Neural crest cell (in vitro differentiated cells): ENCODE measurements at places on chromosomes 5 and 9. TPM values are rescaled to one million over a fixed set of nuclear protein-coding genes. Genes with fewer than 3 reads are reported as not detected.

- no peaks in the 10 kb centered on the region for H3K4me1 ChIP-seq
- DNase-seq, result no peak
- H3K27ac ChIP-seq, result no peak overlapping the region
Observed at GRCh38 chr9:68536876-68537615, 3.6 kb downstream of the TMEM252 start.

DNA sequence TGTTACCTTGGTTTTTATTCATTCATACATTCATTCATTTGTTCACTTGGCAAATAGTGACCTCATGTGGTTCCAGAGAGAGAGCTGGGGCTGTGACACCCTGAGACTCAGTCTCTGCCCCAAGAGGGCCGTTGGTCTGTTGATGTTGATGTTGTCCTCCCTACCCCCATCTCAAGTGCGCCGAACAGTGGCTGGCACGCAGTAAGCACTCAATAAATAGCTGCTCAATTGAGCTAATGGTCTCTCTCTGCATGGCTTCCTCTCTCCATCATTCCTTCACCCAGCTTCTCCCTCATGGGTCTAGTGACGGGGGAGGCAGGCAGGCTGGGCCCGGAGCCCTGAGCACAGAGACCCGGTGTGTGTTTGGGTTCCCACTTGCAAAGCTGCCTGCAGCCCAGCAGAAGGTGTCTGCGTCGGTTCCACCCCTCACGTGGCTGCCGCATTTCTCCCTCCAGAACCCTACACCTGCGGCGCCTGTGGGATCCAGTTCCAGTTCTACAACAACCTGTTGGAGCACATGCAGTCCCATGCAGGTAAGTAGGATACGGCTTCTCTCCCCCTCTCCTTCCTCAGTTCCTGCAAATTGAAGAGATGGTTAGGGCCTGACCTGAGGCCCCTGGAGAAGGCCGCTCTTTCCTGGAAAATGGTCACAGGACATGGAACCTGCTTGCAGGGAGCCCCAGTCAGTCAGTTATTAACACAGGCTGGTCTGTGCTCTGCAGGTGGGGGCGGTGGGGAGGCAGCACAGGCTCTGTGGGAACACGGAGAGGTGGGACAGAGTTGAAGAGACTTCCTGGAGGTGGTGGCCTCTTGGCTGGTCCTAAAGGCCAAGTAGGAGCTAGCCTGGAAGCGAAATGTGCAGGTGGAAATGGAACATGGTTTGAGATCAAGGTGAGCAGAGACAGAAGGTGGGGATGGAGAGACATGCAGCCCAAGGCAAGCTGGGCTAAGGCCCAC, 42.0 kb downstream of the AMBP start:
- no peak overlapping the region for H3K27ac ChIP-seq
- no peaks in the 10 kb centered on the region for H3K27me3 ChIP-seq
- peaks cover 21% of the 10 kb centered on the region for H3K4me1 ChIP-seq
- peaks cover 25% of the 10 kb centered on the region for H3K36me3 ChIP-seq
- no peak overlapping the region for H3K4me3 ChIP-seq

- peak overlapping the region; percentile 98 for H3K27ac ChIP-seq
- no peaks in the 10 kb centered on the region for H3K36me3 ChIP-seq
- H3K27me3 ChIP-seq, result peaks cover 47% of the 10 kb centered on the region
- peak overlapping the region; percentile 80 for H3K4me3 ChIP-seq
- no peak for DNase-seq
- peaks cover 39% of the 10 kb centered on the region for H3K4me1 ChIP-seq
Observed at GRCh38 chr9:97981846-97982682, 1.1 kb upstream of the ANP32B start.

Gene FGD3
- total RNA-seq, result 3.7 and 4.1 TPM in 2 replicates

Gene SUB1
- 259 and 260 TPM in 2 replicates for total RNA-seq

DNA sequence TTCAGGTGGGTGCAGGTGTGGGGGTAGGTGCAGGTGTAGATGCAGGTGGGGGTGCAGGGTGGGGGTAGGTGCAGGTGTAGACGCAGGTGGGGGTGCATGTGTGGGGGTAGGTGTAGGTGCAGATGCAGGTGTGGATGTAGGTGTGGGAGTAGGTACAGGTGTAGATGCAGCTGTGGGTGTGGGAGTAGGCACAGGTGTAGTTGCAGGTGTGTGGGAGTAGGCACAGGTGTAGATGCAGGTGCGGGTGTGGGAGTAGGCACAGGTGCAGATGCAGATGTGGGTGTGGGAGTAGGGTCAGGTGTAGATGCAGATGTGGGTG, 94.6 kb downstream of the PHF2 start:
- peaks cover 10% of the 10 kb centered on the region for H3K27me3 ChIP-seq
- H3K36me3 ChIP-seq, result peaks cover 7% of the 10 kb centered on the region
- H3K27ac ChIP-seq, result no peak overlapping the region
- DNase-seq, result no peak

Gene CCDC69
- 1.7 and 1.8 TPM in 2 replicates for total RNA-seq

Gene TMED7
- total RNA-seq, result 52.4 and 56.5 TPM in 2 replicates

Gene DOCK2
- total RNA-seq, result 0.77 and 1.0 TPM in 2 replicates

DNA sequence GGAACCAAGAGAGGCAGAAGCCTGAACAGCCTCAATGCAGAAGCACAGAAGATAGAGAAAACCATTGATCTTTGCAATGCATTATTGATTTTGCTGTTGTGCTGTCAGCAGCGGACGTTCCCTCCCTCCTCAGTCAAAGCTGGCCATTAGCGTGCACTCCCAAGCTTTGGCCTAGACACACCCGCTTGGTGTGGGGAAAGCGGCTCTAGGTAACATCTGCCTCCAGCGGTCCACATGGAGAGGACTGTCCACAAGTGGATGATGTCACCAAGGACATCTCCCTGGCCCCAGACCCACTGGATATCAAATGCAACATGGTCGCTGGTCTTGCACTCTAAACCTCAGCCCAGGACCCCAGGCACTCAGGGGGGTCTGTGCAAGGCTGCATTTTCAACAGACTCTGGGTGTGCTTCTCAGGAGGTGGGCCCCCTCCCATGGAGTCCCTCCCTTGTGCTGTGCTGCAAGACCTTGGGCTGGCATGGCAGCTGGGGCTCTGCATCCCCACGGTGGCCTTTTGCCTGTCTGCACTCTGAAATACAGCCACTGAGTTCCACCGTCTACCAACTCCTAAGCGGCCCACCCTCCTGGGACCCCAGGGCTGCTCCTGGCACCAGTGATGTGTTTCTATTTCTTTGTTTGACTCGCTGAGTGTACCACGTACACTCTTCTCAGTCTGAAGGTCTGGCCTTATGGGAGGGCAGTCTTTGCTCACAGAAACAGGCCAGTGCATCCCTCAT, 1.9 kb downstream of the SEMA4D start:
- no peak overlapping the region for H3K27ac ChIP-seq
- peaks cover 6% of the 10 kb centered on the region for H3K27me3 ChIP-seq
- H3K36me3 ChIP-seq, result peaks cover 5% of the 10 kb centered on the region

Gene WDR70
- total RNA-seq, result 46.5 and 52.0 TPM in 2 replicates

DNA sequence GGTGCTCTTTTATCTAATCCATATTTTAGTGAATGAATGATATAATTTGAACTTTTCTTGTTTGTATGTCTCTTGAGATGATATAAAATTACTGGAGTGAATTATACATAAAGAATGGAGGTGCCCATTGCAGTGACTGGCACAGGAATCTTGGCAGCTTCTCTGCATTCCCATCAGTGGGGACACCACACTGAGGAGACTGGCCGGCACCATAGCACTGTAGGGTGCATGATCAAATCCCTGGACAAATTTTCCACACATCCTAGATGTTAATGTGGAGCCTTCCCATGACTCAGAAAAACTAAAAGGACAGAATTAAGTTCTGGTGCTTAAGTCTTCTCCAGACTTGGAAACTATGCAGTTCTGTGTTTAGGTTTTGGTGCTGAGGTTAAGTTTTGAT, 124.1 kb downstream of the CEP120 start:
- H3K27me3 ChIP-seq, result no peaks in the 10 kb centered on the region
- H3K27ac ChIP-seq, result no peak overlapping the region
- peaks cover 2% of the 10 kb centered on the region for H3K36me3 ChIP-seq
- no peak overlapping the region for H3K4me3 ChIP-seq
- no peaks in the 10 kb centered on the region for H3K4me1 ChIP-seq
- DNase-seq, result no peak

GRCh38 chr5:89930591-89931392, 478.8 kb downstream of the CETN3 start:
- peaks cover 3% of the 10 kb centered on the region for H3K36me3 ChIP-seq
- peaks cover 35% of the 10 kb centered on the region for H3K4me1 ChIP-seq
- no peak for DNase-seq
- no peaks in the 10 kb centered on the region for H3K27me3 ChIP-seq
- H3K27ac ChIP-seq, result peak overlapping the region; percentile 28
- H3K4me3 ChIP-seq, result no peak overlapping the region

- H3K27ac ChIP-seq, result no peak overlapping the region
- peaks cover 18% of the 10 kb centered on the region for H3K4me1 ChIP-seq
- H3K4me3 ChIP-seq, result no peak overlapping the region
- DNase-seq, result no peak
Observed at GRCh38 chr5:142892021-142892420, 121.8 kb downstream of the ARHGAP26 start.

Gene ARL14EPL
- not detected in 2 replicates for total RNA-seq

- H3K4me3 ChIP-seq, result no peak overlapping the region
- H3K27me3 ChIP-seq, result no peaks in the 10 kb centered on the region
- peaks cover 4% of the 10 kb centered on the region for H3K36me3 ChIP-seq
- no peak overlapping the region for H3K27ac ChIP-seq
Observed at GRCh38 chr5:133962801-133963476, 5.5 kb downstream of the C5orf15 start.

DNA sequence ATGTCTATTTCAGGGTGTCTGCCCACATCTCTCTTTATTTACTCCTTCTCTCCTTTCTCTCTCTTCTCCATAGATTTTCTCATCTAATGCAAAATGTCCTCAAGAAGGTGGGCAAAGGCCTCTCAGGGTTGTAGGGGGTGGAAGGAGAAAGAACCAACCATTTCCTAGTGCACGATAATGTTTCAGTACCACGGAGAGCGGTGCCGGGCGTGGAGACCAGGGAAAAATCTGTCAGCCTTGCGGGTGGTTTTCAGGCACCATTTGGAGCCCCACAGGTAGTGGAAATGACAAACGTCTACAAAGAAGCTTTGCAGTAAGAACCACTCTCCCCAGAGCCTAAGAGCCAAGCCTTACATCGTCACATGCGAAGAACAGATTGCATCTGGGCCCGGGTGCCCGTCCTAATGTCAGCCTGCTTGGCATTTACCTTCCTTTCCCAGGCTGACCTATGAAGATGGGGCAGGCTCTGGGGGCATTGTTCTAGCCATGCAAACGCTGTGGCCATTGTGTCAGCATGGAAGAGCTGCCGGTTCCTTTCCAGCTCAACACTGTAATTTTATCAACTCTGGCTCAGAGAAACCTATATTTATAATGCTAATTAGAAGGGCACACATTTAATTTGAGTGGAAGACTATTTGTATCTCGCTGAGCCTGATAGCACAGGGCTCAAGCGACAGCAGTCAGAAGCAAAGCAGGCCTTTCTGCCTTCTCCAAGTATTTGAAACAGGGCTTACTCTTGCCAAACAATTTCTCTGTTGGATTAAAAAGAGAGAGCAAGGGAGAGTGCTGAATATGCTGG, 430.1 kb upstream of the WWC1 start:
- no peak overlapping the region for H3K4me3 ChIP-seq
- H3K27me3 ChIP-seq, result no peaks in the 10 kb centered on the region
- peaks cover 10% of the 10 kb centered on the region for H3K36me3 ChIP-seq
- H3K4me1 ChIP-seq, result no peaks in the 10 kb centered on the region
- H3K27ac ChIP-seq, result no peak overlapping the region

DNA sequence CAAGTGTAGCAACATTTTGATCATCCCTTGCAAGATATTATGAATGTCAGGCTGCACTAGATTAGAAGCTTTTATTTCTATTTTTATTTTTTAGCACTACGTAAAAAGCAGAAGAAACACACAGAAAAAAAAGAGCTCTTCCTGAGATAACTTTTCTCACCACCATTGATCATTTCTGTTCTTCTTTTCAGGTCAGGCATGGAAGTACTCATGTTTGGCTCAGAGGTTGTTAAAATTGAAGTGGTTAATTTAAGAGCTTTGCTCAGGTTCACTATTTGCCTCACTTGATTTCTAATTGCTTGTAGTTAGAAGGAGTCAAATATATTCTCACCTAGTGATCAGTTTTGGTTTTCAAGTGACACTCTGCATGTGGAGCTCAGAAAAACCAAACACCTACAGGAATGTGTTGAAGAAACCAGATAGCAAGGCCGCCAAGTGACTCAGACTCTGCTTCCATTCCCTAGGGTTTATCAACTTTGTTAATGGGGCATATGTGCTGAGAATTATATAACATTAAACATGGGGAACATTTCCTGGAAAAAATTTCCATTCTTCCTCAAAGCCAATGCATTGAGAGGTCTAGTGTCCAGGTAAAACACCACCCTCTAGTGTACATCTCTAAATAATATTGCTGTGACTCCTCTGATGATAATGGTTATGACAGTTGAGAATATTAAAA, 679.8 kb downstream of the CETN3 start:
- no peaks in the 10 kb centered on the region for H3K27me3 ChIP-seq
- H3K4me3 ChIP-seq, result no peak overlapping the region
- H3K27ac ChIP-seq, result no peak overlapping the region
- no peak for DNase-seq
- H3K36me3 ChIP-seq, result no peaks in the 10 kb centered on the region

DNA sequence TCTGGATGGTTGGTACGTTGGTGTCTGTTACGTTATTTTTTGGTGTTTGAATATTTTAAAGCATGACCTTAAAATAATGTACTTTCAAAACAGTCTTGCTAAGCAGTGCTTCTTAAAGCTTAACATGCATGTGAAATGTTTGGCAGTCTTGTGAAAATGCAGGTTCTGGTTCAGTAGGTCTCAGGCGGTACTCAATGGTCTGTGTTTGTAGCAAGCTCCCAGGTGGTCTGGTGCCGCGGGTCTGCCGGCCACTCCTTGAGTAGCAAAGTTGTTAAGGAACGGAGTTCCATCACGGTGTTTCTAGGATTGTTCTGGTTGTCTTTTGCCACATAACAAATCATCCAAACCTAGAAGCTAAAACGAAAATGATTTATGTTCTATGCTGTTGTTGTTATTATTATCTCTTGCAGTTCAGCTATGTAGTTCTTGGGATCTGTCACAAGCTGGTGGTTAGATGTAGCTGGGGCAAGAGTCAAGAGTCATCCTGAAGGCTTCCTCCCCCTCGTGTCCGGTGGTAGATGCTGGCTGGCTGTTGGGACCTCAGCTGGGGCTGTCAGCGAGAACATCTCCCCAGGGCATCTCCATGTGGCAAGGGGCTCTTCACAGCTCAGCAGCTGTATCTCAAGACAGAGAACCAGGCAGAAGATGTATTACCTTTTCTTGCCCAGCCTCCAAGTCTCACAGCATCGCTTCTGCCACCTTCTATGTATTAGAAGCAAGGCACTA, 186.8 kb downstream of the PALM2AKAP2 start:
- no peak overlapping the region for H3K27ac ChIP-seq
- H3K27me3 ChIP-seq, result no peaks in the 10 kb centered on the region
- H3K36me3 ChIP-seq, result no peaks in the 10 kb centered on the region
- no peak for DNase-seq

DNA sequence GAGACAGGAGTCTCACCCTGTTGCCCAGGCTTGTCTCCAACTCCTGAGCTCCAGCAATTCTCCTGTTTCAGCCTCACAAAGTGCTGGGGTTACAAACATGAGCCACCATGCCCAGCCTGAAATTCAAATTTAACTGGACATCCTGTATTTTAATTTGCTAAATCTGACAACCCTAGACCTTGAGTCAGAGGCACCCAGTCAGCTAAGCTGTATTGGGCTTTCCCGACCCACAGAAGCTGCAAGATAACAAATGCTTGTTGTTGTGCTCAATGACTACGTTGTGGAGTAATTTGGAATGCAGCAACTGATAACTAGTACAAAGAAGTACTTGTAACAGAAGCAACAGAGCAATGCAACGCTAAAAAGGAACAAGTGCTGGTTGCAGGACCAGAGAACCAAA, 533.1 kb downstream of the NTRK2 start:
- DNase-seq, result no peak
- no peaks in the 10 kb centered on the region for H3K36me3 ChIP-seq
- H3K27ac ChIP-seq, result no peak overlapping the region
- no peak overlapping the region for H3K4me3 ChIP-seq

GRCh38 chr9:116209414-116210116, 56.0 kb downstream of the PAPPA start:
- no peak for DNase-seq
- H3K27ac ChIP-seq, result no peak overlapping the region
- no peaks in the 10 kb centered on the region for H3K36me3 ChIP-seq
- no peaks in the 10 kb centered on the region for H3K4me1 ChIP-seq
- H3K4me3 ChIP-seq, result no peak overlapping the region
- H3K27me3 ChIP-seq, result no peaks in the 10 kb centered on the region
